ENCODE measurements at places on chromosomes 1 and 21.

DNA sequence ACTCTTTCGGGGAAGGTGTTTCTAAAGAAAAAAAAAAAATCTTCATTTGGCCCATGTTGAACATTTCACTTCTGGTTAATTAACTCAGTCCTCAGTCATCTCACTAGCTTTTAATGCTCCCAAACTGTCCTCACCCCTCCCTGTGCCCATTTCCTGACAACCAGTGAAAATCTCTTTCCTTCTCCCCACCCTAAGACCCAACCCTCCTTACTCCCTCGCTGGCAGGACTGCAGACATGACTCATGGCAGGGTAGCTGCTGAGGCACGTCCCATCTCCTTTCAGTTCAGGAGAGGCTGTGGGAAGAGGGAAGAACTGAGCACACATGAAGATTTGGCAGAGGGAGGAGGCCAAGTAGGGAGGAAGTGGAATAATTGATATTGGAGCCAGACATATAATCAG is 12.6 kb downstream of the PKP1 start:
- no peak for DNase-seq

GRCh38 chr1:93749894-93750301 is 68.3 kb upstream of the BCAR3 start:
- DNase-seq: no peak

DNA sequence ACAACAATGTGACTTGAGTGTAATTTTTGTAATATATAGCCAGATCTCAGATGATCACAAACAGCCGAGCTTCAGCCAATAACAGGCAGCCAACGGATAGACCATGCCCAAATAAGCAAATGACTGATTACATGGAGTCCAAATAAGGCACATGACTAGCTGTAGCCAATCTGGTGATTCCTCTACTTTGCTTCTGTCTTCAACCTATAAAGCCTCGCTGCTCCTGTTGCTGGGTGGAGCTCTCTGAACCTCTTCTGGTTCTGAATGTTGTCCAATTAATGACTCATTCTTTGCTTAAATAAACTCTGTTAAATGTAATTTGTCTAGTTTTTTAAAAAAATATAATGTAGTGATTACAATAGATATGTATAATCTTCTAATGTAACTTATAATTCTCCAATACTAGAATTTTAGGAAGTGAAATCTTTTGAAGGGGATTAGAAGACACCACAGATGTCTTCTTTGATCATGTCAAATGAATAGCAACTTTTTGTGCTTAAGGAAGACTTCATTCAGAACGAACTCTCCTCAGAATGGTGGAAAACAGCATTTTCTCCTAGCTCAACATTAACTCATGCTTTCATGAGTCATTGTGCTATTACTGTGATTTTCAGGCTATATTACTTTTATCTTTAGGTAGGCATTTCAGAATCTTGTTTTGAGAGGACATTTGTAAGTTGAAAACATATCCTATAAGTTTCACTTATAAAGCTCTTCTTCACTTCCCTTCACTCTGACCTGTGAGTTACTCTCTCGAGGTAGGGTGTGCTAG is 857.8 kb upstream of the B3GALT2 start:
- no peak for DNase-seq

GRCh38 chr21:43911015-43911934 is 46.3 kb downstream of the AGPAT3 start:
- peak; percentile 61 for DNase-seq

DNA sequence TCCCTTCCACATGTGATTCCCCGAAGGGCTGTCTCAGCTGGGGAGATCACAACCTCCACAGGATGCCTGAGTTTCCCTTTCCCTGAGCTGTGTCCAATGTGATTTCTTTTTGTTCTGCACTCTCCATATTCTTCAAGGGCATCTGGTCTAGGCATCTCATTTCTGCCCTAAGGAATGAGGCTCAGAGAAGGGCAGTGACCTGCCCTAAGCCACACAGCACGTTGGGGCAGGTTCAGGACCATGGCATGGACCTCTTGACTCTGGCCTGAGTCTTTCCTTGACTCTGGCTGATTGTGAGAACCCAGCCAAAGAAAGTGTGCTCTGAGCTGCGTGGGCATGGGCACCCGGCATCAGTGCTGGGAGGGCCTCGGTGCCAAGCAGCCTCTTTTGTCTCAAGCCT is 590.3 kb downstream of the PTPRU start:
- DNase-seq: peak; percentile 5

DNA sequence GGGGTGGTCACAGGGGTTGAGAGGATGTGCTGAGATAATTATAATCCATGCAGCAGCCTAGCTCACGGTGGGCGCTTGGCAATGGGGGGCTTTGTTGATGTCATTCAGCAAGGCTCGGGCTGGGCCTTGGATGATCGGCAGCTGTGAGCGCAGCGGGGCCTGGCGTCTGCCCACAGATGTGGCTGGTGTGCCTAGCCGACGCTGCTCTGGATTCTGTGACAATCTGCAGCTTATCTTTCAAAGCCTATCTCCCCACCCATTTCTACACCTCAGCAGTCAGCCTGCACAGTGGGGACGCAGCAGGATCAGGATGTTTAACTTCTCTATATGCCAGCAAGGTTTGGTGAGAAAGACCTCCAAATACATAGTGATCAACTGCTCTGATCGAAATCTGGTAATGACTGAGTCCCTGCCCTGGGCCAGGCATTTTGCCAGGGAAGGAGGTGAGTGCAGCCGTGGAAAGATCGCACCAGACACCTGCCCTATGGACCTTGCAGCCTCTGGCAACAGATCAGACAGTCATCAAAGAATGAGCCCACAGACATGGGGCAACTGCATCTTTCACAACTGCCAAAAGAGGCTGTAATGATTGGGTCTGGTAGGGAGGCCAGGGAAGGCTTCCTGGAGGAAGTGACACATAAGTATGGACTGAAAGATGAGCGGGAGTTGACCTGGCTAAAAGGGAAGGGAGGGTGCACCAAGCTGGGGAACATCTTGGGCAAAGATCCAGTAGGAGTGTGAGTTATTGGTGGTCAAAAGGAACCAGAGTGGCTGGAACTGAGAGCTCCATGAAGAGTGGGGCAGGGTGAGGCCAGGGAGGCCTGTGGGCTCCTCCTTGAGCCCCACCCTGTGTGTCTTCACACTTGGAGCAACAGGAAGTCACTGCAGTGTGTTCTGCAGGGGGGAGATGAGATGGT is 35.3 kb downstream of the EPHB2 start:
- DNase-seq: peak; percentile 45

- DNase-seq: peak; percentile 60
Measured at GRCh38 chr1:95115708-95116137, 1.4 kb upstream of the TLCD4 start.

GRCh38 chr1:226674892-226675714 is 64.0 kb downstream of the ITPKB start:
- DNase-seq: no peak

DNA sequence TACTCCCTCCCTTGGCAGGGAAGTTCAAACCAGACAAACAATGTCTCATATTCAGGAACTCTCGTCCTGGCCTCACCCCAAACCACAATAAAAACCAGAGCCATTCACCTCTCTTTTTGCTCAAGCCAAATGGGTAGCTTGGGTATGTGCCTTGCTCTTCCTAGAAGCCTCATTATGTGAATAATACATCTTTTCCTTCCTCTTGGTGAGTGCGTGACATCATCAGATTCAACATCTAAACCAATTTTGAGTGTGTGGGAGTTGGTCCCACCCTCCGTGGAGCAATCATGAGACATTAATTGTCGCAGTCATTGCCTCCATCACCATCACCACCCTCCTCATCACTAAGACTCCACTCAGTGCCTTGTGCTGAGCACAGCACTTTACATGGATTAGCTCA is 482.9 kb downstream of the PTPRU start:
- no peak for DNase-seq

- peak; percentile 44 for DNase-seq
Measured at GRCh38 chr1:227315629-227316346, 2.5 kb downstream of the CDC42BPA start.

DNA sequence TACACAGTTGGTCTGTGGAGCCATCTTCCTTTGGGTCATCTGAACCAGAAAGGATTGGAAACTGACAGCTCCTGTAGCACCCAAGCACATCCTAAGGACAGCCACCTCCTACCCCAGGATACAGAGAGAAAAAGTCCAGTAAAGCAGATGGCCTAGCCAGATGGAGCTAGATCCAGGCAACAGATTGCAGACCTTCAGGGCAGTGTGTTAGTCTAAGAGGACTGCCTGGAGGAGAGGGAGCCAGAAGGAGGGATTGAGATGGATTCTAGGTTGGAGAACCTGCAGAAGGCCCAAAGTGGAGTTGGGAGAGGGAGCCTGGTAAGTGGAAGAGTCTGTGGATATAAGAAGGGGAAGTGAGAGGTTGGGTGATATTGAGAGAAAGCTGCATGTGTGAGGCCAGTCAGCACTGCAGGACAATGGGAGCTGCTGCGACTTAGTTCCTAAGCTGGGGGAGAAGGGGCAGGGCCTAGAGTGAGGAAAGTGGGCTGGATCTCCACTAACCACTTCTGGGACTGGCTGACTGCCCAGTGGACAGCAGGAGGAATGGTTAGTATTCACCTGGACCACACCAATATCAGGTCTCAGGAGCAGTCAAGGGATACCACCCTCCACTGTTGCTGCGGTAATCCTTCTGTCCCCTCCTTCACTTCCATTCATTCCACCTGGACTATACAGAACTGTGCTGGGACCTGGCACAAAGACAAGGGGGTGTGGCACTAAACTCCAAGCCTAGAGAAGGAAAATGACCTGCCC is 13.4 kb downstream of the BCAN start:
- no peak for DNase-seq

GRCh38 chr1:210233495-210234328 is 1.1 kb downstream of the SERTAD4 start:
- no peak for DNase-seq

Measured in liver (tissue), 10 donors.